ENCODE measurements at places on chromosomes 13 and 19.

- H3K4me1 ChIP-seq, result no peaks in the 10 kb centered on the region
- DNase-seq, result no peak
- H3K36me3 ChIP-seq, result peaks cover 26% of the 10 kb centered on the region
- no peak overlapping the region for H3K4me3 ChIP-seq
- H3K27me3 ChIP-seq, result no peaks in the 10 kb centered on the region
These were observed 21.8 kb downstream of the DCAF15 start for GRCh38 chr19:13974073-13974472.

DNA sequence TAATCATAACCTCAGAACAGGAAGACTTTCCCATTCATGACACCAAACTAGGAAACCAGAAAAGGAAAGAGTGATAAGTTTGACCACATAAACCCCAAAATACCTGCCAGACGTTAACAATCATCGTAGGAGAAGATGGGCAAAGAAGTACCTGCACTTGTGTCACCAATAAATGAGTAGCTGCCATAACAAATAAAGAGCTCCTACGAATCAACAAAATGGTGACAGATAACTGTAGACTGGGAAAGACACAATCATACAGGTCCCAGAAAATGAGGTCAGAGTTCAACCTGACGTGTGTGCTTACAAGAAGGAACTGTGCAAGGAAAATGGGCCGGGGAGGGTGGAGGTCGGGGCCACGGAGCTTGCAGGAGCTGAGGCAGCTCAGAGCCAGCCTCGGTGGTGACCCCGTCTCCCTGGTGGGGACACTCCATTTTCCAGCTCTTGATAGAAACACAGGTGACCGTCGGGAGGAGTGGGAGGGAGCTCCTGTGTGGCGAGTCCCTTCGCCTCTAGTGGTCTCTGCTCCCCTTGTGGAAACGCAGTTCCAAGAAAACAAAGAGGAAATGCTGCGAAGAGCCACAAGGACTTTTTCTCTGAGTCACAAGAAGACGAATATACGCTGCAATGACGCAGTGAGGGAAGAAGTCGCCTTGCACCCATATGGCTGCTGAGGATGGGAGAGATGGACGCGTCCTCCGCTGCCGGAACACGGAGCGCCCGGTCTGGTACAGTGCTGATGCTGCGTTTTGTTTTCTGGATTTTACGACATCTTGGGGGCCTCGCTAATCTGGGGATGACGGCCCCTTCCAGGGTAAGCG, 9.5 kb downstream of the PIP5K1C start:
- H3K4me3 ChIP-seq, result no peak overlapping the region
- peaks cover 30% of the 10 kb centered on the region for H3K4me1 ChIP-seq
- no peak overlapping the region for H3K27ac ChIP-seq
- no peak for DNase-seq
- H3K36me3 ChIP-seq, result peaks cover 3% of the 10 kb centered on the region

DNA sequence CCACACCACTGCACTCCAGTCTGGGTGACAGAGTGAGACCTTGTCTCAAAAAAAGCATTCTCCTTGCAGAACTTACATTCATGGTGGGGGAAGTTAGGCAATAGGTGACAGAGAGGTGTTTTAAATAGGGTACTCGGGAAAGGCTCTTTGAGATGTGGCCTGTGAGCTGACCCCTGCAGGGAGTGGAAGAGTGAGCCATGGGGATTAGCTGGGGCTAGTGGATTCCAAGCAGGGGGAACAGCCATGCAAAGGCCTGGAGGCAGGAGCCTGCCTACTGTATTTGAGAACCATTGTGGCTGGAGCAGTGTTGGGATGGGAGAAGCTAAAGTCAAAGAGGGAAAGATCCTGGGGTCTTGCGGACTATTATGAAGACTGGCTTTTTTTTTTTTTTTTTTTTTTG, 3.9 kb upstream of the DMKN start:
- peaks cover 2% of the 10 kb centered on the region for H3K4me1 ChIP-seq
- no peak overlapping the region for H3K27ac ChIP-seq
- no peak overlapping the region for H3K4me3 ChIP-seq
- DNase-seq, result no peak
- peaks cover 31% of the 10 kb centered on the region for H3K27me3 ChIP-seq

DNA sequence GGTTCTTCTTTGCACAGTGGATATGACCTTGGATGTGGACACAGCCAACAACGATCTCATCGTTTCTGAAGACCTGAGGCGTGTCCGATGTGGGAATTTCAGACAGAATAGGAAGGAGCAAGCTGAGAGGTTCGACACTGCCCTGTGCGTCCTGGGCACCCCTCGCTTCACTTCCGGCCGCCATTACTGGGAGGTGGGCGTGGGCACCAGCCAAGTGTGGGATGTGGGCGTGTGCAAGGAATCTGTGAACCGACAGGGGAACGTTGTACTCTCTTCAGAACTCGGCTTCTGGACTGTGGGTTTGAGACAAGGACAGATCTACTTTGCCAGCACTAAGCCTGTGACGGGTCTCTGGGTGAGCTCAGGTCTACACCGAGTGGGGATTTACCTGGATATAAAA, 9.4 kb downstream of the RFPL4AL1 start:
- peaks cover 33% of the 10 kb centered on the region for H3K27me3 ChIP-seq
- H3K27ac ChIP-seq, result no peak overlapping the region
- H3K4me1 ChIP-seq, result no peaks in the 10 kb centered on the region
- no peak for DNase-seq
- H3K4me3 ChIP-seq, result no peak overlapping the region

DNA sequence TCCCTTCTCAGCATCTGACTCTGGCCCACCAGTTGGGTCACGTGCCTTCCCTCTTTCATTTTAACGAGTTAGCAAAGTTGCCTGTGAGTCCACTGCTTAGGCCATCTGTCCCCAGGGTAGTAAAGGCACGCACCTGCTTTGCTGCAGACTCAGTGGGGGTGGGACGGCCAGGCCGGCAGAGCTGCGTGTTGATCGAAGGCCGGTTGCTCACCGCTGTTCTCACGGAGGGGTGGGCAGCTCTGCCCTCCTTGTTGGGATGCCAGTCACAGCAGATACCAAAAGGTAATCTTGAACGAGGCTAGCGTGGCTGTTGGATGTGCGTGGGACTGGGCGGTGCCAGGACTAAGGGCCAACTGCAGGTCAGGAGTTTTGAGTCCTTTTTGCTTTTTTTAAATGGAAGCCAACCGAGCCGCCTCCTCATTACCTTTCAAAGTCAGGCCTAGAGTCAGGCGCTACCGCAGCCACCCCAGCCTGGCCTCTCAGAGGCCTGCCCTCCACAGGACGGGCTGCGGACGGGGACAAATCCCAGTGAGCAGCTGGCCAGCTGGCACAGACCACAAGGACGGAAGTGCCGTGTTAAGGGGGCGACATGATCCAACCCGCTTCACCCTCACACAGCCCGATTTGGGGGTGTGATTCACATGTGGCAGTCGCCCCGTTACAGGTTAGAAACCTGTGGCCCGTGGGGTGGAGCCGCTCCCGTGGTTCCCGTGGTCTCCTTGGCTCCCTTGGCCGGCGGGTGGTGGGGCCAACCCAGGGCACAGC, 20.6 kb downstream of the ADPRHL1 start:
- H3K27ac ChIP-seq, result no peak overlapping the region
- no peak overlapping the region for H3K4me3 ChIP-seq
- H3K4me1 ChIP-seq, result no peaks in the 10 kb centered on the region
- no peaks in the 10 kb centered on the region for H3K36me3 ChIP-seq
- H3K27me3 ChIP-seq, result no peaks in the 10 kb centered on the region

DNA sequence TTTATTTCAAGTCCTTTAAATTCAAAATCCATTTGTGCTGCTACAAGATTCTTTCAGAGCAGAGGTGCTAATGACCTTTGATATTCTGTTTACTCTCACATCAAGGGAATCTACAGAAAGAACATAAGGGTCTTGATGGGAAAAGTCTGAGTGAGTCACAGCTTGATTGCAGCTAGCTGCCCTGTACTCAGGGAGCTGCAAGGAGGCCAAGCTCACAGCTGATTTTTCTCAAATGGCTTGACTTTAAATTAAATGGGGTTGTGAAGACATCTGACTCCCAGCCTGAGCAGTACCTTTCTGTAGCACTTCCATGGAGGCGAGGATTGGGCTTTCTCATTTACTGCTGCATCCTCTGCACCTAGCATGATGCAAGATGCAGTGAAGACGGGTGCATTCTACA, 62.5 kb downstream of the RAP2A start:
- no peak overlapping the region for H3K27ac ChIP-seq
- peaks cover 9% of the 10 kb centered on the region for H3K27me3 ChIP-seq
- H3K4me3 ChIP-seq, result no peak overlapping the region
- no peak for DNase-seq
- H3K4me1 ChIP-seq, result no peaks in the 10 kb centered on the region

DNA sequence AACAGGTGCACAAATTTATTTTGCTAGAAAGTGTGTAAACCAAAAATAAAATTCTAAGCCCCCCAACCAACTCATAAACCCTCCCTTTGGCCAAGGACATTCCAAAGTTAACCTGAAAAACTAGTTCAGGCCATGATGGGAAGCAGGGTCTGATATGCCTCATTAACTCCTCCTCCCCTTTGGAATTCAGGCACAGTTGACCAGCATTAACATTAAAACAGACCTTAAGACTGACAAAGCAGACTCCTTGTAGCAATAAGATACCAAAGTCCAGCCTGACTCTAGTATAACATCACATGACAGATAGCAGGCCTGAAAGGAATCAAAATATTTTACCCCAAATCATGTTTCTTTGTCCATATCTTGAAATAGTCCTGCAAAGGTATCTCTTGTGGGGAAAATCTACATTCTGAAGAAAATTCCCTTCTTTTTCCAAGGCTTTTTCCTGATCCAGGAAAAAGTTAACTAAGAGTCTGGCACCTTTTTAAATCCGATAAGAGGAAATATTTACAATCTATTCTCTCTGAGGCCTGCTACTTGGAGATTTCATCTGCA, 19.7 kb downstream of the NEK5 start:
- H3K4me1 ChIP-seq, result no peaks in the 10 kb centered on the region
- no peaks in the 10 kb centered on the region for H3K36me3 ChIP-seq
- no peak overlapping the region for H3K27ac ChIP-seq
- no peak overlapping the region for H3K4me3 ChIP-seq

- H3K27ac ChIP-seq, result peak overlapping the region; percentile 93
- H3K4me3 ChIP-seq, result peak overlapping the region; percentile 90
These were observed 21.8 kb upstream of the OR10H1 start for GRCh38 chr19:15837221-15837731.
